ENCODE measurements at places on chromosomes 12 and 14.

GRCh38 chr14:59463787-59464485, 1.2 kb downstream of the GPR135 start:
- peak; percentile 20 for DNase-seq

GRCh38 chr14:87896393-87897380, 96.3 kb downstream of the GALC start:
- DNase-seq, result no peak

DNA sequence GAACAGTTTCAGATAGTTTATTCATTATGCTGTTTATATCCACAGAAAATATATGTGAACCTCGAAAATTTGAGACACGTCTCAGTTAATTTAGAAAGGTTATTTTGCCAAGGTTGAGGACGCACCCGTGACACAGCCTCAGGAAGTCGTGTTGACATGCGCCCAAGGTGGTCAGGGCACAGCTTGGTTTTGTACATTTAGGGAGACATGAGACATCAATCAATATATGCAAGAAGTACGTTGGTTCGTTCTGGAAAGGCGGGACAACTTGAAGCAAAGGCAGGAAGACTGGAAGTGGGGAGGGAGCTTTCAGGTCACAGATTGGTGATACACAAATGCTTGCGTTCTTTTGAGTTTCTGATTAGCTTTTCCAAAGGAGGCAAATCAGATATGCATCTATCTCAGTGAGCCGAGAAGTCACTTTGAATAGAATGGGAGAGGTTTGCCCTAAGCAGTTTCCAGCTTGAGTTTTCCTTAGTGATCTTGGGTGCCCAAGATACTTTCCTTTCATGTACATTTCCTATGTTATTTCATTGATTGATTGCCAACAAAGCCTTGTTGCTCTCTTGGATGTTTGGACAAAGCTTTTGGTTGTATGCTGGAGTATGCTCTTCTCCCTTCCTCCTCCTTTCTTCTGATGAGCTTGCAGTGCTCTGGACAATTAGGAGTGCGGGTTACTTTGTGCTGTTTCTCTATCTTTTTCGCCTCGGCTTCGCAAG, 3.2 kb downstream of the SNAPC1 start:
- no peak for DNase-seq

GRCh38 chr14:69692594-69692993, 74.3 kb upstream of the SRSF5 start:
- no peak for DNase-seq

- DNase-seq, result no peak
Observed at GRCh38 chr14:45140661-45141187, 5.0 kb downstream of the FANCM start.

- no peak for DNase-seq
Observed at GRCh38 chr12:27975222-27976136, 2.9 kb upstream of the PTHLH start.

- no peak for DNase-seq
Observed at GRCh38 chr12:65492998-65493912, 214.8 kb downstream of the MSRB3 start.

- DNase-seq, result no peak
Observed at GRCh38 chr14:49858383-49858782, 5.8 kb upstream of the NEMF start.

DNA sequence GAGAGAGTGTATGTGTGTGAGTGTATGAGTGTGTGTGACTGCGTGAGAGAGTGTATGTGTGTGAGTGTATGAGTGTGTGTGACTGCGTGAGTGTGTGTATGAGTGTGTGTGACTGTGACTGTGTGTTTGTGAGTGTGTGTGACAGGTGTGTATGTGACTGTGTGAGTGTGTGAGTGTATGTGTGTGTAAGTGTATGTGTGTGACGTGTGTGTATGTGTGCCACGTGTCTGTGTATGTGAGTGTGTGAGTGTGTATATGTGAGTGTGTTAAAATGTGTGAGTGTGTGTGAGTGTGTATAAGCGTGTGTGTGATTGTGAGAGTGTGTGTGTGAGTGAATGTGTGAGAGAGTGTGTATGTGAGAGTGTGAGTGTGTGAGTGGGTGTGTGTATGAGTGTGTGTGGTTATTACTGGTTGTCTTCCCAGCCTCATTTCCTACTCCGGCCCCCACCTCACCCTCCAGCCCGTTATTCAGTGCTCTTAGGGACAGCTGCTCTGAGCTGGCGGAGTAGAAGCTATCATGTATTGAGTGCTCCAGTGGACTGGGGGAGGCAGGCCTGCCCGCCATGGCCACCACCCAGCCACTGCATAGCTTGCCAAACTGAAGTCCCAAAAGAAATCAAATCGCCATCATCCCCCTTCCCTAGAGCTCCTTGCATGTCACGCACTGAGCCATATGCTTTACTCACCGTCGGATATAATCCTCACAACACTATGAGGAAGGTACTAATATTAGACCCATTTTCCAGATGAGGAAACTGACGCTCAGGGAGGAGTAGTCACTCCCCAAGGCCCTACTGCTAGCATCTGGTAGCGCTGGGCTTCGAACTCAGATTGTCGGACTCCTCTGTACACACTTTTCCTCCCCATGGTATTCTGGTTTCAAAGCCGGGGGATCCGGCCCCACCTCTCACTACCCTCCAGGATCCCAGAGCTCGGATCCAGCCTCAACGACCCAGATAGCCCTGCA, 10.3 kb upstream of the MYL2 start:
- no peak for DNase-seq

DNA sequence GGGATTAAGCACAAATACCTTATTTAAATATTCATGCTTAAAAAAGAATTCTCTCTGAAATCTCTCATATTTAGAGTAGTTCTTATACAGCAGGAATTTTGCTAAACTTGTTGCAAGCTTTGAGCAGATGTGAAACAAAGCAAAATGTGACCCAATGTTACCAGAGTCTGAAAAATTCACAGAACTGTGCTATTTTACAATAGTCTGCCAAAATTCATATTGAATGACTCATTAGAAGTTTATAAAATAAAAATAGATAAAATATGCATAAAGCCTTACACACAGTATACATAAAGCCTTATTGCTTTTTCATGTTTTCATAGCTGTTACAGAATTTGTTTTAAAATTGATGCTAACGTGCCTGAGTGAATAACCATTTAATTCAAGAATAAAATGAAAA, 17.8 kb upstream of the RHOJ start:
- DNase-seq, result no peak

DNA sequence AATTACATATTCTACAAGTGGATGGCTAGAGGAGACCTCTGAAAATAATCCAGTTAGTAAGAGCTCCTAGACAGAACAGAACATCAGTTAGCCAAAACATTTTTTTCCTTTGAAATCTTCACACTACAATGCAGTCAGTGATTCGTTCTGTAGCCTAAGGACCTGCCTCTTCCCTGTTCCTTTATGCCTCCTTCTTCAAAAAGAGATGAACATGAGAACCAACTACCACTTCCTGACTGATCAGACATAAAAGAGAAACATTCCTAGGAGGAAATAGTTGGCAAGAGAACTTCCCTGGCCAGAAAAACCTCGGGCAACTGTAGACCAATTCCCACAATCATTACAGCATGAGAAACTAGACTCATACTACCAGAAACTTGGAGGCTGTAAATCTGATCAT, 29.4 kb downstream of the ITPR2 start:
- no peak for DNase-seq

- no peak for DNase-seq
Observed at GRCh38 chr12:52655720-52656124, 3.7 kb upstream of the KRT2 start.

- DNase-seq, result no peak
Observed at GRCh38 chr12:25155022-25155576, 39.9 kb downstream of the DNAI7 start.

DNA sequence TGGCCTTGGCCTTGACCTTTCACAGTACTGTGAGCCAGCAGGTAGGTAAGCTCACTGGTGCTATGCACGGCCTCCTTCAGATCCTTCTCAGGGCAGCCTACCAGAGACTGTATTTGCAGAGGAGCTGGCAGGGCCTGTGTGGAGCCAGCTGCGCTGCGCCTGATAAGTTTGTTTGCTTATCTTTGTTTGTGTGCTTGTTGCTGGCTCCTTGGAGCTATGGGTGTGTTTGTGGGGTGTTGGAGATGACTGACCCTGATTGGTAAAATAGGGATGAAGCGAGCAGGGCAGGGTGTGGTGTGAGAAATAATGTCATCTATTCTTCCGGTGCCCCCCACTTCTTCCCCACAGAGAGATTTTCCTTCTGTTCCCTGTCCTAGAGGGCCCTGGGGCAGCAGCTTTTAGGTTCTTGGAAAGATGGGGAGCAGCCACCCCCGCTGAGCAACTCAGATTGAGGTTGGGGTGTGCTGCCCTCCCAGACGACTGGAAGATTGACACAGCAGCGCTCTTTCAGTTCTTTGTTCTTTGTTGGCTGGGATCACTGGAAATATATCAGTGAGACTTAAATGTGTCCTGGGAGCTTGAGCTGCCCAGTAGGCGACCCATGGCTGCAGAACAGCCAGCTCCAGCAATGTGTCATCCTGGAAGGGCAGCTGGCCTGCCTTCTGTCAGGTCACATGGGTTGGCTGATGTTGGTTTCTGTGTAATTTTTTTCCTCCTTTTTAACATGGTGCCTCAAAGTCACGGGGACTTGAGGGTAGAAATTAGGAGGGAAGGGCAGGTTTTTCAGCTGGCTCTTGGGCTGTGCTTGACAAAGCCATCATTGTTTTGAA, 19.6 kb downstream of the MLXIP start:
- no peak for DNase-seq

GRCh38 chr14:55398679-55399078, 13.0 kb downstream of the ATG14 start:
- no peak for DNase-seq

Data from CD4-positive, alpha-beta T cell treated with Interleukin-15 for 1 hour (primary cell).